ENCODE measurements at places on chromosomes 12 and 14.

DNA sequence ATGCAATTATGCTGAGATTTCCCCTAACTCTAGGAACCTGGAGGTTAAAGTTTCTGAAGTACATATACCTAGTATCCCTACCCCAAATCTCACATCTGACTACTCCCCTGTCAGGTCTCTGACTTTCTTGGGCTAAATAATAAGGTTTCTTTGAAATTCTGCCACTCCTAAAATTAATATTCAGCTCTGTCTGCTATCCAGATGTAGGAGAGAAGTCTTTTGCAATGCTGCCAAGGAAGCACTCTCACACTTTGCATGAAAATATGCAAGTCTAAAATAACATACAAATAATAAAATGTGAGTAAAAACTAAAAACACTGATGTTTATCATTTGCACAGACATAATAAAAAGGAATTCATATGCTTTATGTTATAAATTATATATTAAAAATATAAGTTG, 196.9 kb upstream of the LRFN5 start:
- DNase-seq, result no peak

GRCh38 chr14:52464175-52464574, 88.1 kb downstream of the TXNDC16 start:
- DNase-seq, result no peak

GRCh38 chr12:101552277-101552676, 42.5 kb upstream of the MYBPC1 start:
- peak; percentile 2 for DNase-seq

- no peak for DNase-seq
Observed at GRCh38 chr12:27119797-27120196, 37.4 kb upstream of the C12orf71 start.

GRCh38 chr14:79571366-79571765, 639.9 kb downstream of the DIO2 start:
- DNase-seq, result no peak

GRCh38 chr12:95674163-95674562, 116.4 kb downstream of the NTN4 start:
- DNase-seq, result no peak

DNA sequence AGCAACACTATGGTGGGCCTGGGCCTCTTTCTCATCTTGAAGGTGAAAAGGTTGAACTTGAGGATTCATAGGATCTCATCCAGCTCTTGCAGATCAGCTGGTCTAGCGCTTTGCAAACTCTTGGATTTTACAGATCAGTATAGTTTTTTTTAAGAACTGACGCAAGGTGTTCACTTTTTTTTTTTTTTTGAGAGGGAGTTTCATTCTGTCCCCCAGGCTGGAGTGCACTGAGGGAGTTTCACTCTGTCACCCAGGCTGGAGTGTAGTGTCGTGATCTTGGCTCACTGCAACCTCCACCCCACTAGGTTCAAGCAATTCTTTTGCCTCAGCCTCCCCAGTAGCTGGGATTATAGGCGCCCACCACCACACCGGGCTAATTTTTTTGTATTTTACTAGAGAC, 20.4 kb upstream of the LGMN start:
- DNase-seq, result no peak

- DNase-seq, result peak; percentile 82
Observed at GRCh38 chr12:132170094-132170636, 25.9 kb downstream of the NOC4L start.
